Activated T-helper 1 cell treated with Interleukin-2 at 50 U/mL for 16 hours (primary cell): ENCODE measurements at places on chromosomes 12 and 14.

- no peak for DNase-seq
Observed at GRCh38 chr12:82600379-82600778, 86.3 kb upstream of the TMTC2 start.

DNA sequence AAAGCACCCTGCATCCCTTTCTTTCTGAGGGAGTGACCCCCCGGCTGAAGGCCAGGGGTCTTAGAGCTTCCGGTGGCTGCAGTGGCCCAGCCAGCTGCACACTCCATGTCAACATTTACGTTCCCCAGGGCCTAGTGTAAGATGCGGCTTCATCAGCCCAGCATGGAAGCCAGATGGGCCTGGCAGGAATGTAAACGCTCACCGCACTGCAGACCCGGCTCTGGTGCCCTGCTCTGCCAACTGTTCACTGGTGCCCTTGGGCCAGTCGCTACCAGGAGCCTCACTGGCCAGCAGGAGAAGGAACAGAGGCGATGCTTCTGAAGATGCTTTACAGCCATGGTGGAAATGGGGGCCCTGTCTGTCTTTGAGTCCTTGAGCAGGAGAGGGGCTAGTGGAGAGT is 8.6 kb upstream of the TMEM119 start:
- no peak for DNase-seq

DNA sequence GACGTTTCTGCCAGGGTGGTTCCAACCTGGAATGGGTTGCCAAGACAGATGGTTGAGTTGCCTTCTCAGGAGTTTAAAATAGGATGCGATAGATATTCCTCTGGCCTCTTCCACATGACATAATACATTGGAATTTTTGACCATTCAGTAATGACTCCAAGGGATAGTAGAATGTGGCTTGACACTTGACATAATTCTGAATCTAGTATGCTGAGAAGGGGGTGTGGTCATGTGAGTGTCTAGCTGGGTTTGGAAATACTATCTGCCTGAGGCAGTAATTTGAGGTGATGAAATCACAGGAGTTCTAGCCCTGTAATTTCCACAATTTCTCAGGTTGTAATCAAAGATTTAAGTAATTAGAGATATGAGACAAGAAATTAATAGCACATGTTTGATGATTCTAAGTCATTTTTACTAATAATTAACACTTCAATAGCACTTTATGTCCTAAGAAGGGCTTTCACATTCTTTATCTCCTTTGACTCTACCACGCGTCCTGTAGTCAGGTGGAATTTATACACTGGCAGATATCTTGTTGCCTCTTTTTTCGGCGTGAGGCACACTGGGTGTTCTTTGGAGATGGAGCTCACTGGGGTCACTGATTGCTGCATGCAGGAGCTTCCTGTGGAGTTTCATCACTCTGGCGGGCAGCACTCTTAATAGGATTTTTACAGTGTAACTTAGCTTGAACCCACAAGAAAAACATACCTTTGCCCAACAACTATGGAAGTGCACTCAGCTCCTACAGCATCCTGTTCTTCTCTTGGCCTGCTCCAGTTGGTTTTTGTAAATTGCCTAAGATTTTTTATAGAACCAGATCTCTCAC is 3.2 kb upstream of the AMIGO2 start:
- no peak for DNase-seq

DNA sequence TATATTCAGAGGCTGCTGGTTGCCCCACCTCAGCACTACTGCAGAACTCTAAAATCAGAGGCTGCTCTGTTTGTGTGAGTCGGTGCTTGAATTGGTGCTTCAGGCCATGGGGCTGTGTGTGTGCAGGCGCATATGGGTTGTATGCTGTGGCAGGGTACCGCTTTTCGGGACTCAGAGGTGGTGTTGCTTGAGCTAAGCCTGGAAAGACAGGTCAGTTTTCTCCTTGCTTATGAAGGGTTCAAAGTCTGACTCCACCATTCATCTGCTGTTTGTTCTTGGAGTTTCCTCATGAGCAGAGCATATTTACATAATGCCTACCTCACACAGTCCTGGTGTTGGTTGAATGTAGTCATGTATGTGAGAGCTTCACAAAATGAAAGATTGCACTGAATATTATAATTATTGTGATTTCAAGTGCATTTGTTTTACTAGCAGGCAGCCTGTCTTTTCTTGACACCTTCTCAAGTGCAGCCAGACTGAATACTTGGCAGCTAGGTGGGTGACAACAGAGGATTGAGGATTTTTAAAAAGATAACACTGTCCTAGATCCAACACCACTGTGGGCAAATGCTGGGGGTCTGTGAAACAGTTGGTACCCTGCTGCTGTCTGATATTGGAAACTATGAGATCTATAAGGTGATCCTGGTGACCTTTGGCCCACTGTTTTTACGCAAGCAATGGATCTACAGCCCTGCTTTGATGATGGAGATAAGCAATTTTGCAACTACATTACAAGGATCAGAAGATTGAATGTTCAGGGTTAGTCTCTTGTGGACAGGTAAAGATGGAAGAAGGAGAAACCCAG is 1.0 kb upstream of the ANG start:
- no peak for DNase-seq

- no peak for DNase-seq
Observed at GRCh38 chr14:43778937-43779639, 728.0 kb downstream of the FSCB start.

GRCh38 chr14:99733540-99734405 is 49.7 kb downstream of the CYP46A1 start:
- no peak for DNase-seq

- no peak for DNase-seq
Observed at GRCh38 chr12:42812086-42812485, 222.5 kb upstream of the PRICKLE1 start.

DNA sequence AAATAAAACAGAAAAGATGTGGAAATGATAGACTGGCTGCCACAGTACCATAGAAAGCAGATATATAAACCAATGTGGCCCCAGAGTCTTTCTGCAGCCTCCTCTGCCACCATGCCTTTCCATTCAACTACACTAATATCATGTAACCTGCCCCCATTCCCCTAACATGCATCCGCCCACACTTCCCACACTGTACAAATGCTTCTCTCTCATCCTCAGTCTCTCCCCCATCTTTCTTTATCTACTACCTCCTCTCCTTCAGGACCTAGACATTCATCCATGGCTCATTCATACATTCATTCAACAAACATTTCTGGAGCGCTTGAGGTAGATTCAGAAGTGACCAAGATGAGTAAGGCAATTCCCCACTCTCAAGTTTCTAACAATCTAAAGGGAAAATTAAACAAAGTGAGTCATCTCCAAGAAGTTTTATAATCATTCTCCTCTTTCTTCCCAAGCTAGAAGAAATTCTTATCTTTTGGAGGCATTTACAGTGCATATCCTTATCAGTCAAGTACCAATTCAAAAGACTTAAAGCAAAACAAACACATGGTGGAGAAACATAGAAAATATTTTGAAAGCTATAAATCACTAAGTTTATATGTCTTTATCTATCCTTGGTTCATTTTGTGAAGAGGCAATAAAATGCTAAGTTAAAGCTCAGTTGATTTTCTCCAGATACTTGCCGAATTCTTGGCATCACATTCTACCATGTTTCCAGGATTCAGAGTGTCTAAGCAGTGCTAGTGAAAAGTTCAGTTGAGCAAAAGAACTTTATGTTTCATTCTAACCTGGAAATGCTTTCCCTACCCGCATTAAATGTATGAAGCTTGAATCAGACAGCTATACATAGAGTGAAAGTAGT is 70.5 kb upstream of the FRMD6 start:
- DNase-seq, result no peak
